NCI-H510A treated with DMSO at 0.1 percent for 48 hours (cell line): ENCODE measurements at places on chromosomes 7 and 10.

DNA sequence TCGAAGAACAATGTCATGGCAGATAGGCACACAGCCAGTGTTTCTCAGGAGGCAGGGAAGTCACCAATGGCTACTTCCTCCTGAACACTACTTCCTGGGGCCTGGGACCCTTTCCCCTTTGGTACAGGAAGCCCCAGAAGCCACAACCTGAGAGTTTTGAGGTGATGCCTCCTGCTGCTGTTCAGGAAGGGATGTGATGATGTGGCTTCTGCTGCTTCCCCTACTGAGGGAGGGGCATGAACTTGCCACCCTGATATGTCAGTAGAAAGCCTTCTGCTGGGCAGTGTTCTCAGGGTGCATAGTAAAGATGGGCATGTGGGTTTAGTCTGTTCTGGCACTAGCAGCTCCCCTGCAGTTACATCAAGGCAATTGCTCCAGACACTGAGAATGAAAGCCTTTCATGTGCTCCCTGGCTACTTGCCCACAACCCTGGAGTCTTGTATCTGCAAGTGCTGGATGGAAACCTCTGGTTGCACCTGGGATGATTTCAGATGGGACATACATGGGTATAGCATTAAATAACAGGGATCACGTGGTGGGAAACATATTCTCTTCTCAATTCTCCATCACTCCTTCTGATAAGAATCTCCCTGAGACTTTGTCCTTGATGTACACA, 69.3 kb downstream of the ADRA2A start:
- DNase-seq = no peak

- no peak for DNase-seq
Measured at GRCh38 chr7:18145160-18145559, 117.5 kb upstream of the PRPS1L1 start.

DNA sequence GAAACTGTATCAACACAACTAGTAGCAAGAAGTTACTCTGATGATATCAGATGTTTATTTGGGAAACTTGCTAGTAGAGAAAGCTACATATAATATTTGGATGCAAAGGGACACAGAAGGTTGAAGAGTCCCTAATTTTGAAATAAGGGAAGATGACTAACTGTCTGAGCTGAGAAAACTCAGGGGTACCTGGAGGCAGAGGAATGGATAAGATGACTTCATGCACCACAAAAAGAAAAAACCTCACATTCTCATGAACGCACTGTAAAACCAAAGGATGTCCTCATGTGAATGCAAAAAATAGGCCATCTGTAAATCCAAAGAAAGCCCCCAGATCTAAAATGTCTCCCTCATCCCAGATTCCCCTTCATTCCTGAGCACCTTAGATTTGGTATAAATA, 29.3 kb downstream of the PRSS2 start:
- no peak for DNase-seq

DNA sequence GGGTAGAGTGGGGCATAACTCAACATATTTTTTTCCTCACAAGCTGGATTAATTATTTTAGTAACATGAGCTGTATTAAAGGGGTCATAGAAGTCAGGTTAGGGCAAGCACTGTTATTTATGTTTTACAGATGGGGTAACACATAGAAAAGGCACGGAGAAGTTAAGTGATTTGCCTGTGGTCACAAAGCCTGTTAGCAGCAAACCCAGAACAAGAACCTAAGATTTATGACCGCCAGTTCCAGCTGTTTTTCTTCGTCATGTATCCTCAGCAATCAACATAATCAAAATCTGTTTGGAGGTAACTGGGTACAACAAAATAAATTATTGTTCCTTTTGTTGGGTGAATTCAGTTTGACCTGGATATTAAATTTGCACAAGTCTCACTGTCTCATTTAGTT, 57.2 kb upstream of the BET1 start:
- DNase-seq = no peak

- DNase-seq = no peak
Measured at GRCh38 chr10:69884686-69885085, 83.0 kb downstream of the COL13A1 start.

DNA sequence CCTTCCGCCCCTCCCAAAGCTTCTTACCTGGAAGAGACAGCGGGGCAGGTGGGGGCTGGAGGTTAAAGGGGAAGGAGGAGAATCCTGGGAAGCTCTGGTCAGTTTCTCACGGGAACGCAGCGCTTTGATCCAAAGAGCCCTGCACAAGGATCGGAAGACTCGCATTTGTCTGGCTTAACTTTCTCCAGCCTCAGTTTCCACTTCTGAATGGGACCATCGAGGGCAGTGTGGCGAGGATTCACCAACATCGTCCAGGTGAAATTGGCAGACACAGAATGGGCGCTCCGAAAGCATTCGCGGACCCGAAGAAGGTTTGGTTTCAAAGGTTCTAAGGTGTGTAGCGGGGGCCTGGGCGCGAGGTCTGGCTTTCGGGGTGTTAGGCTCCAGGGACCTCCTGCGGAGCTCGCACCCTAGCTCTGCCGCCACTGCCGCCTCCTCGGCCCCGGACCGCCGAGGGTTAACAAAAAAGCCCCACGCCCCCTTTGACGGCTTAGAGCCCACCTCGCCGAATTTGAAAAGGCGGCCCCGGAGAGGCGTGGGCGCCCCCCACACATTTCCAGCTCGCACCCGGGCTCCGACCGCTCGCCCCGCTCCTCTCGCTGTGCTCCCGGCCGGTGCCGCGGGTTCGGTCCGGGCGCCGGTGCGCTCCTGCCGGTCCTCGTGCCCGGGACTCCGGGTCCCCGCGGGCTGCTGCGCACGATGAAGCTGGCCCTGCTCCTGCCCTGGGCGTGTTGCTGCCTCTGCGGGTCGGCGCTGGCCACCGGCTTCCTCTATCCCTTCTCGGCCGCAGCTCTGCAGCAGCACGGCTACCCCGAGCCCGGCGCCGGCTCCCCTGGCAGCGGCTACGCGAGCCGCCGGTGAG, at the start of gene COL26A1:
Gene COL26A1 (plus strand): TSS at position 542 of the 862 bp plus-strand sequence. CDS start 158 bp downstream, at position 700.
- no peak for DNase-seq

DNA sequence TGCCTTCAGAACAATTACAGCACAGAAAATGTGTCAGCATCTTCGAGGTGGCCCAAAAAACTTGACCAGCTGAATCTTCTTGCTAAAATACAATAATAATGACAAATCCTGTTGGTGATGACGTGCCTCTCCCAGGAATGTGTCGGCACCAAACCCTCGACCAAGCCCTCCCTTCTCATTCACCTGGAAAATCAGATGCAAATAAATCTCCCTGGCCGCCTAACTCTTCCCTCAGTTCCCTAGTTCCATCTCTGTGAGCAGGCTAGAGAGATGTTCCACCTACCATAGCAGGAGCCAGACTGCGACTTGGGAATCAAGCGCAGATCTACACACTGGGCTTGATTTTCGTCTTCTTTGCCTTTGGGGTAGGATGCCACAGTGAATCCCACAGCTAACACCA, 4.1 kb downstream of the PRSS1 start:
- no peak for DNase-seq

- no peak for DNase-seq
Measured at GRCh38 chr10:15315286-15315685, 55.8 kb downstream of the FAM171A1 start.

- DNase-seq = peak; percentile 34
Measured at GRCh38 chr10:29386342-29386999, 97.6 kb downstream of the LYZL1 start.

- DNase-seq = no peak
Measured at GRCh38 chr10:101096378-101096777, 34.6 kb downstream of the KAZALD1 start.

DNA sequence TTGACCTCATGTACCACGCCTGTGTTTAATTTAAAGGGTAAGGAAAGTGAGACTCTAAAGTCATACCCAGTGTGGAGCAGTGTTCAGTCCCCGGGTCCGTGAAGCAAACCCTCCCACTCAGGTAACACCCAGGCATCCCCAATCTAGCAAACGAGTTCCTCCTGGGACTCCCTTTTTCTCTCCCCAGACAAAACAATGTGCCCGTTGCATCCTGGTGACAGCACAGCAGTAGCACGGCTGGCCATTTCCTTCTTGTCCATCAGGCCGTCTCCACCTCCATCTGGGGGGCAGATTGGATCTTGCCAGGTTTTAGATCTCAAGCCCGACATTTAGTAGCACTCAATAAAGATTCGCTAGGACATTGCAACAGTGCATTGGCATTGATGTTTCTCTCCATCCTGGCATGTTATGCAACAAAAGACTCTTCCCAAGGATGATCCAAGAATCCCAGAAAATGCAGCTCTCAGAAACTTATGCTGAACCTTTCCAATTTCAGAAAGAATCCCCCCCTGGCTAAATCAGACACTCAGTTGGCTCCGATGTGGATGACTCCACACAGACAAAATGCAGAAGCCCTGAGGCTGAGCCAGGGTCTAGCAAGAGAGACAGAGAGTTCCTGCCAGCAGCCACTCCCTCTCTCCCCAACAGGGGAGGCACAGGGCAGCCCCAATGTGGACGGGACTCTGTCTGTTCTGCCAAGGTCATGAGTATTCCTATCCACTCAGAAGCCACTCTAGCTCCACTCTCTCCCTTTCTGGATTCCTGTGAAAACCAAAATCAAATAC, 274.5 kb upstream of the MGMT start:
- DNase-seq = no peak

GRCh38 chr10:7492660-7493046, 81.8 kb upstream of the SFMBT2 start:
- DNase-seq = no peak

DNA sequence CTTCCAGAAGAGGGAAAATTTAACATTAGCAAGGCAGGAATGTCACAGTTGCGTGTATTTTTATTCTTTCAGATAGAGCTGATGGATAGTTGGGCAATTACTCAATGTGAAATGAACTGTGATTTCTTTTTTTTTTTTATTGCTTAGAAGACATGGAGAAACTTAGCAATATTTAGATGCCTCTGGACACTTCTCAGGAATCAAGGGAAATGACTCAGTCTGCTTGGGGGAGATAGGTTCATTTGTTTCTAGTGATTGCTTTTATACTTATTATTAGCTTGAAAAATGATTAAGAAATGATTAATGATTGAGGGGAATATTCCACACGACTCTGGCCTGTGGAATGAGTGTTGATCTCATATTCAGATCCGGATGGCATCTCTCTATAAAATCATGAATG, 33.1 kb upstream of the TBX20 start:
- no peak for DNase-seq

DNA sequence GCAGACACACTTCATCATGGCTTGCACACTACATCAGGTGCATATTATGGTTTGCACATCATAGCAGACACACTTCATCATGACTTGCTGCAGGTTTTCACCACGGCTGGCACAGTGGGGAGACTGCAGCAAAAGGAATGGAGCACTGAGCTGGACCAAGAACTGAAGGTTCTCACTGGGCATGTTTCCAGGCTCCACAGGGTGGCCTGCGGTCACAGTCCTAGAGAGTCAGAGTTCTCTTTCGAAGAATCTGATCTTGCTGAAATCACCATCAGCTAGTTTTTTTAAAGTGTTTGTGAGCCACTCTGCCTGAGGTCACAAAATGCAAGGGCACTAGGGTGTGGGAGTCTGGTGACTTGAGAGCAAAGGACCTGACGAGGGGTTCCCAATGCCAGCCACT, 140.4 kb upstream of the NPY start:
- no peak for DNase-seq

- DNase-seq = no peak
Measured at GRCh38 chr10:126301701-126302475, 86.4 kb downstream of the ADAM12 start.

DNA sequence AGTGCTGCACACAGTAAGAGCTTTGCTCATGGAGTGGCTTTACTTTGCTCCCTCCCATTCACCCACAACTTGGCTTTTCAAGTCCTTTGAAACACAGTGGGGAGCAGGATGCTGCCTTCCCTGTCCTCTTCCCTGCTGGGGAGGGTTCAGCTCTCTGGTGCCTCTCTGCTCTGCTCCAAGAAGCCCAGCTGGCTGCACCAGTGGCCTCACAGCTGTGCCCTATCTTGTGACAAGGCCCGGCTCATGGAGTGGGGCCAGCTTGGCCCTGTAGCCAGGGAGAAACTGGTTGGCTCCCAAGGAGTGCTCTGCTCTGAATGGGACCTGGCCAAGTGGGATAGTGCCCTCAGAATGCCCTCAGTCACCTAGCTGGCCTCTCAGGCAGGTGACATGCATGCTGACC, 212.3 kb upstream of the ZMIZ1 start:
- no peak for DNase-seq
